ENCODE measurements at places on chromosomes 13 and 19.

- no peak for DNase-seq
Observed at GRCh38 chr13:24176351-24177101, 16.0 kb downstream of the SPATA13 start.

- DNase-seq = no peak
Observed at GRCh38 chr13:34757441-34757840, 184.6 kb upstream of the NBEA start.

DNA sequence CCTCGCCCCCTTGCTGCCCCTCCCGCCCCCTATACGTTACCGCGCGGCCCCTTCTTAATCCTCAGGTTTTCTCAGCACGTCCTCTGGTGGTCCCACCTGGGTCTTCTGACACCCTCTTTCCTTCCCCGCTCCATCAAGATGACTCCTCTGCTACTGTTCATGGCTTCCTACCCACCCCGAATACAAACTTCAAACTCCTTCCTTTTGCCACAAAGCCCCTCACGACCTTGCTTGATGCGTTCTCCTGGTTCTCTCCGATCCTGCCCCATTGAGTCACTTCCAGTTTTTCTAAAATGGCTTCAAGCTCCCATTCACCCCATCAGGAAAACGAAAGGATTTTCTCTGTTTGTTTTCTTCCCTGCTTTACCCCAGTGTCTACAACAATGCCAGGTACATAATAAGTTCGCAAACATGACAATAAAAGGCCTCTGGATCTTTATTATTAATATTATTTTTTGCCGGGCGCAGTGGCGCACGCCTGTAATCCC, 734 bp upstream of the SERTAD3 start:
- no peak for DNase-seq

- DNase-seq = no peak
Observed at GRCh38 chr13:106850973-106851650, 283.2 kb upstream of the ARGLU1 start.

GRCh38 chr19:6849876-6850275, 37.5 kb upstream of the ADGRE1 start:
- no peak for DNase-seq

DNA sequence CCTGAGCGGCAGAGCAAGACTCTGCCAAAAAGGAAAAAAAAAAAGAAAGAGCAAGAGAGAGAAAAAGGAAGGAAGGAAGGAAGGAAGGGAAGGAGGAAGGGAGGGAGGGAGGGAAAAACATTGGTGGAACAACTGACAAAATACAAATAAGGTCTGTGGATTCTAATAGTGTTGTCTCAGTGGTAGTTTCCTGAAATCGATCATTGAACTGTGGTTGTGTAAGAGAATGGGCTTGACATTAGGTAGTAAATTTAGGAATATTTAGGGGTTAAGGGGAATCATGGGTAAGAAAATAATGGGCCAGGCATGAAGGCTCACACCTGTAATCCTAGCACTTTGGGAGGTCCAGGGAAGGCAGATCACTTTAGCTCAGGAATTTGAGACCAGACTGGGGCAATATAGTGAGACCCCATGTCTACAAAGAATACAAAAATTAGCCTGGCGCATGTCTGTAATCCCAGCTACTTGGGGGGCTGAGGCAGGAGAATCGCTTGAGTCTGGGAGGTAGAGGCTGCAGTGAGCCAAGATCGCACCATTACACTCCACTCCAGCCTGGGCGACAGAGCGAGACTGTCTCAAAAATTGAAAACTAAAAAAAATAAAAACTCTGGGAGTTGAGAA, 14.5 kb downstream of the PHLDB3 start:
- DNase-seq = no peak

GRCh38 chr19:1986357-1987162, 29.0 kb downstream of the BTBD2 start:
- DNase-seq = no peak

- no peak for DNase-seq
Observed at GRCh38 chr13:88979465-88980175, 1308.4 kb downstream of the SLITRK5 start.

DNA sequence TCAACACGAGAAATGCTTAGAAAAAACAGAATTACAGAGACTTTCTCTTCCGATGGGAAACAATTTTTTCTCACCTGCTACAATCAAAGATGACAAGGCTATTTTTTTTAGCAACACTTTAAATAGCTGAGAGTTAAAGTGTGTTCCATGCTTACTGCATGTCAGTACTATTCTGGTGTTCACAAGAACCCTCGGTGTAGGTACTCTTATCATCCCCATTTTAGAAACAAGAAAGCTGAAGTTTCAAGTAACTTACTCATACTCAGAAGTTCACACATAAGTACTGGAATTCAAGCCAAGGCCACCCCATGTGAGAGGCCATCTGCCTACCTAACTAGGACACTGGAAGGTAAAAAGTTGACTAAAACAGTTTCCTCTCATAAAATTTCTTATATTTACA, 9.0 kb upstream of the TNFRSF19 start:
- no peak for DNase-seq

DNA sequence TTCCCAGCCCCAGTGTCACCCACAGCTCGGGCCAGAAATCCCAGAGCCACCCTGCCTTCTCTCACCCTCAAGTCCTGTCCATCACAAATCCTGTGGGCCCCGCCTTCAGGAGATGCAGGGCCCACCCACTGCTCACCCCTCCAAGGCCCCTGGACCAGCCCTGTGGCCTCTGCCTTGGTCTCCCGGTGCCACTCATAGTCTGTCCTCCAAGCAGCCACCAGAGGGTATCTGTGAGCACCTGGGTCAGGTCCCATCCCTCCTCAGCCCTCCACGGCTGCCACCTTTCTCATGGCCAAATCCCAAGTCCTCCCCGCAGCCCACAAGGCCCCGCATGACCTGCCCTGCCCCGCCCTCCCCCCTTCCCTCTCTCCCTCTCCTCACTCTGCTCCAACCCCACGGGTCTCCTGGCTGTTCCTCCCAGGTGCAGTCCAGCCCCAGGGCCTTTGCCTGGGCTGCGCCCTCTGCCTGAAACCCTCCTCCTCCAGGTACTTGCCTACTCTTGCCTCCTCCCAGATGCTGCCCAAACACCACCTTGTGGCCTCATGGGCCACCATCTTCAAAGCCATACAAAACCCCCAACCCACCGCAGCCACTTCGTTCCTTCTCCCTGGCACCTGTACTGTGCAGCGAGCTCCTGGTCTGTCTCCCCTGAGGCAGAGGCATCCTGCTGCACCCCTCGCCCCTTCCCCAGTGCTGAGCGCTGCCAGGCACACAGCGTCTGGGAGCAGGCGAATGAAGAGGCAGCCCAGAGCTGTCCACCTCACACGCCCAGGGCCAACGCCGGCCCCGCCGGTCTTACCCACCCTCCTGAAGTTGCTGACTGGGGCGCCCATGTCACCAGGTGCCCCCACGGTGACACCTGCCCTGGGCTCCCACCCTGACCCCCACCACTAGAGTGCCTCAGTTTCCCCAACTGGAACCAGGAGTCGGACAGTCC, 13.2 kb upstream of the UQCR11 start:
- no peak for DNase-seq

DNA sequence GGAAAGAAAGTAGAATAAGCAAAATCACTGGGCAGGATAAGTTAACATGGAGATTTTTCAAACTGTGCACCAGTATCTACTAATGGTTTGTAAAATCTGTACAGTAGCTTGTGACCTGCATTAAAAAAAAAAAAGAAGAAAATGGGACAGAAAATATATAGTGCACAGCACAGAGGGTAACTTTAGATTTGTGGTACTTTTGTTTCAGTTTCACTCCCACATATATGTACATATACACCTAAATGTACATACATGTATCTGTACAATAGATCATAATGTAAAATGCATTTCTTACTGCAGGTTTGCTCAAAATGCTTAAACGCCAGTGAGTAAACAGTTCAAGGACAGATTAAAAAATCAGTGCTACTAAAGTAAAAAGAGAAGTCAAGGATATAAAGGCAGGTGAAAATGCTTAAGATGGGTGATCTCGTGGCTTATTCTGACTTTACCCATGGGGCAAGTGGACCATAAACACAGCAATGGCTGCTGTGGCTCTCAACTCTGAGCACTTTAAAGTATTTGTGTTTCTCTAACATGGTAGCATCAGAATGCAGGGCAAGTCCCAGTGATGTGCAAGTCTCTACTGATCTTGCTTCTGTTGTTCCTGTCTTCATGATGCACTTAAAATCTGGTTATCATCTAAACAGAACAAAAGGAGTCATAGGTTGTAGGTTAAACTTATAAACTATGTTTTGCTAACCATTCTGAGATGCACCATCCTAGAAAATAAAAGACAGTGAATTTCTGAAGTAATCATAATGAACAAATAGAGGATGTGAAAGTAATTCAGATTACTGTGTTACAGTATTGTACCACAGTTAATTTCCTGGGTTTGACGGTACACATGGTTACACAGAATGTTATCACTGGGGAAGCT, 112.3 kb downstream of the MIPEP start:
- DNase-seq = no peak

DNA sequence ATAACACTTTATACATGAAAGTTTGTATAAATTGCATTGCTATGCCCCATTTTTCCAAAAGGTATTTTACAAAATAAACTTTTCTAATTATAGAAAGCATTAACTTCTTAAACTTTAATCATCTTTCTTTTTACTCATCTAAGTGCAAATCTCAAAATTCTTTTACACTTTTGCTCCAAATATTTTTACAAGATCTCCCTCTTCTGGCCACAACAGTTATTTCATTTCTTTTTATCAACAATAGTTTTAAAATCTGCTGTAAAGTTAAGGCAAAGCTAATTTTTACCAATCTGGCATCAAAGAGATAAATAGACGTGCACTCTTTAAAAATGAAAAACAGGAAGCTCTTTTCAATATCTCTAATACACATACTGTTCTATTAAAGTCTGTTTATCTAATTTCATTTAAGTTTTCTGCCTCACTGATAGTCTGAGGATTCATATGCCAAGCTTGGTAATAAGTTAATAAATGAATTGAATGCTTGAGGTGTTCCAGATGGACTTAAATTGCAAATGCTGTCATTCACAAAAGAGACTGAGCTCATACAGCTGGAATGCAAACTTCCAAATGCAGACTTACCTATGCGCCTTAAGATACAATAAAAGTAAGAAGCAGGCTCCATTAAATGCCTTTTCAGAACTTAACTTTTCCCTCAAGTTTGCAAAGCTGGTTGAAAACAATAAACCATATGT, 583.0 kb upstream of the ATXN8OS start:
- DNase-seq = no peak

DNA sequence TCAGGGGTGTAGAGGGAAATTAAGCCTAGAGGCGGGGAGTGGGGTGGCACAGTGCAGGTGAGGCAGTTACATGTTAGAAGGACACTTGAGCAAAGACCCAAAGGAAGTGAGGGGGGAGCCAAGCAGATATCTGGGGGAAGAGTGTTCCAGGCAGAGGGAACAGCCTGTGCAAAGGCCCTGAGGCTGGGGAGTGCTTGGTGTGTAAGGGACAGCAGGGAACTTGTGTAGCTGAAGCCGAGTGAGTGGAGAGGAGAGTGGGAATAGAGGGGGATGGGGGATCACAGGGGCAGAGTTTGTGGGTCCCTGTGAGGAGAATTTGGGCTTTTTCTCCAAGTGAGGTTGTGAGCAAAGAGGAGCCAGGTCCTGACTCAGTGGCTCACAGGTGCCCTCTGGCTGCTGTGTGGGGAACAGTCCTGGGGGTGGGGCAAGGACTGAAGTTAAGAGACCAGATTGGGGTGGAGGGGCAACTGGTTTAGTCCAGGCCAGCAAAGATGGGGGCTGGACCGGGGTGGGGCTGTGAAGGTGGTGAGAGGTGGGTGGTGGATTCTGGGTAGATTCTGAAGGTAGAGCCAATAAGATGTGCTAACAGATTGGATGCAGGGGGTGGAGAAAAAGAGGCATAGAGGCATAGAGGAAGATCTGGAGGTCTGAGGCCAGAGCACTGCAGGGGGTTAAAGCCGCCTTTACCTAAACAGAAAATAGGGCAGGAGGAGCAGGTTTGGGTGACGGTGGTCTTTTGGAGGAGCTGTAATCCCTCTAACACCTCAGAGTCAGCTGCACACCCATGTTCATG, 75.3 kb downstream of the CACNA1A start:
- no peak for DNase-seq

DNA sequence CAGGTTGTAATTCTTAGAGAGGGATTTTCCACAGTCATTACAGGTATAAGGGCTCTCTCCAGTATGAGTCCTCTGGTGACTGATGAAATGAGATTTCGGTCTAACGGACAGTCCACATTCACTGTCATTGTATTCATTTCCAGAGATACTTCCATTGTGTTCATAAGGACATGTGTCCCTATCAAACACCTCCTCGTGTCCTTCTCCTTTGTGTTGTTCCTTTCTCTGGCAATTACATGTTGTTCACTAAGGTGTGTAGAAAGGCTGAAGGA, 10.5 kb upstream of the ZSCAN18 start:
- DNase-seq = no peak

- no peak for DNase-seq
Observed at GRCh38 chr19:30084390-30084819, 142.4 kb downstream of the URI1 start.

DNA sequence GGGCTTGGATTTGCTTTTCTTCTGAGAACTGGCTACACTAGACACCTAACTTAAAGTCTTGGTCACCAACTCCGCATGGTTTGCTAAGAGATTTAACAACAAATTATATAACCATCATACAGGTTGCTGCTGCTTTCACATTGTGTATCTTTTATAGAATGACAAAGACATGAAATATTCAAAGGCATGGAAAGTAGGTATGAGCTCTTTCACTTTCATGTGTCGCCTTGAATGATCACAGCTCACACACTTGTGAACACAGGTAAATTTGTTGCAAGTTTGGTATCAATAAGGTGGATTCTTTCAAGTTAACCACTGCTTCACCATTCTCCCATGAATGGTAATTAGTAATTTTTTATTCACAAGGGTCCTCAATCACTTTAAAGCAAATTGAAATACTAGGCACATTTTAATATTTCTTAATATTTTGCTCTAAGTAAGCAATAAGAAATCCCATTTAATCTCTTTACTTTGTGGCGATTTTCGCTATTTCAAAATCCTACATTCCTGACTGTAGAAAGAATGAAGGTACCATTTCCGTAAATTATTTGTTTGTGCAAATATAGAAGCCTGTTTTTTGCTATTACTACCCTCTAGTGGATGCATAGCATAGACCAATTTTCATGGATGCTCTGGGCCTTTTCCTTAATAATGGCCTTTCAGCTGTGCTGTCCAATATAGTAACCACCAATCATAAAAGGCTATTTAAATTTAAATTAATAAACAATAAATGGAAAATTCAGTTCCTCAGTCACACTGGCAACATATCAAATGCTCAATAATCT, 45.5 kb upstream of the FREM2 start:
- no peak for DNase-seq

DNA sequence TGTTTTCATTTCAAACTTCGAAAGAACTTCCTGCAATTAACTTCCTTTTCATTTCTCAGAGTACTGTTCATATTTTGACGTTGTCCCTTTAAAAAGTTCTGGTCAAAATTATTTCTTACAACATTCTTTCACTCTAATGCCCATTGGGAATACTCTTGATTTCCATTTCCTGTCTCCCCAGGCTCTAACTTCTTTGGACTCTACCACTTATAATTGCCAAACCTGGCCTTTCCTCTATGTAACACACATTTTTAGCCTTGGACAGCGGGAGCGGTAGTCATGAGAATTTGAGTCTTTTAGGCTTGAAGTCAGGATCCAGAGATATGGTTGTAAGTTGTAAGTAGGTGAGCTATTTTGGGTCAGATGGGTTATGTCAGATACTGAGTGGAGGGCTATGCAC, 163.5 kb upstream of the SPRY2 start:
- no peak for DNase-seq
